ENCODE measurements at places on chromosomes 6 and 20.
A peak's percentile ranks its signal among the peaks of the same experiment; 100 is the strongest.

DNA sequence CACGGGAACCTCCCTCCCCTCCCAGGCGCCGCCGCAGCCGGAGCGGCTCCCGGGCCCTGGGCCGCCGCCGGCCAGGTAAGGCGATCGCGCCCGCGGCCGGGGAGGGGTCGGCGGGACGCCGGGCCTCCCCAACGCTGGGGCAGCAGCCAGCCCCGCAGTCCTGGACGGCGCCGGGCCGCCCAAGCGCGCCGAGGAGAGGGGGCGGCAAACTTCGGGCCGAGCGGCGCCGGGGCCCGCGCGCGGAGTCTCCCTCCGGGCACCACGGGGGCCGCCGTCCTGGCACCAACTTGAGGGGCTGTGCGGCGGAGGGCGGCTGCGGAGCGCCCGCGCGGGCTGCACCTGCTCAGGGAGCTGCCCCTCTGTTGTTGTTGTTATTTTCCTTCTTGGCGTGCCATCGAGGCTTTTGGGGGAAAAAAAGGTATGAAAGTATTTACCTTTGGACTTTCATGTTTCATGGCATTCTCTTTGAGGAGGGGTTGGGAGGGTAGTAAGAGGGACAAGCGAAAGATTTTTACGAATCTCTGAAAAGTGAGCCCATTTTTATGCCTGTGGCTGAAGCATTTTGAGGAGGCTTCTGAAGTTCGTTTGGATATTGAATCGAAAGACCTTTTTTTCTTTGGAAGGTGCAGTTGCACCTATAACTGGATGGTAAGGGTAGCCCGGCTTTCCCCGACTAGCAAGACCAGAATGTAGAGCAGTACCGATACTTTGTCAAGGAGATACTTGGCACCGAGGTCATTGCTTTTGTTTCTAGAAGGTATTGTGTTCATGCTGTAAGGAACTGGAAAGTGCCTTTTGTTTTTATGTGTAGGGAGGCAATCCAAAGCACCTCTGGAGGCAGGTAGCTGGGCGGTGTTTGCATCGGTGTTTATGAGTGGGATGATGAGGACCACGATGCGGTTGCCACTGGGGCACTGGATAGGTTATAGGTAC is at the start of gene RNF182:
TSS of gene RNF182 (plus strand) at position 4 of the 933 bp plus-strand sequence. CDS start 52,168 bp downstream, outside the sequence.
- no peak for DNase-seq

DNA sequence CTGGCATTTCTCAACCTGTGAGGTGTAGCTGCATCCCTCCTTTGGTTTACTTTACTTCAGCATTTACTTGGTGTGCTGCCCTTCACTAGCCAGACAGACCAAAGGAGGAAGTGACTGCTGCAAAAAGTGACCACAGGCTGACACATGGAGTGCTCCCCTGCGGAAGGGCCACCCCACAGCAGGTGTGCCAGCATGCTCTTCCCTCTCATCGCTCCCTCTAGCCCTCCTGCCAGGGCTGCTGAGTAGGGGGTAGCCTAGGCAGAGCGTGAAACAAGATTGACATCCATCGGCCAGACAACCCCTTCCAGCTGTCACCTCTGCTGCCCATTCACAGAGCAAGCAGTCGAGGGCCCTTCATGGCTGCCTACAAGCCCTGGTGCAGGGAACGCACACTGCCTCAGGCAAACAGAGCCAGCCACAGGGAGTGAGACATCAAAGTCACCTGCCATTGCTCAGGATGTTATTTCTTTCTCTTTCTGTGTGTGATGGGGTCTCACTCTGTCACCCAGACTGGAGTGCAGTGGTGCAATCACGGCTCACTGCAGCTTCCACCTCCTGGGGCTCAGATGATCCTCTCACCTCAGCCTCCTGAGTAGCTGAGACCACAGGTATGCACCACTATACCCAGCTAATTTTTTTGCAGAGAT is 102.0 kb upstream of the RPS6KA2 start:
- no peak for DNase-seq

DNA sequence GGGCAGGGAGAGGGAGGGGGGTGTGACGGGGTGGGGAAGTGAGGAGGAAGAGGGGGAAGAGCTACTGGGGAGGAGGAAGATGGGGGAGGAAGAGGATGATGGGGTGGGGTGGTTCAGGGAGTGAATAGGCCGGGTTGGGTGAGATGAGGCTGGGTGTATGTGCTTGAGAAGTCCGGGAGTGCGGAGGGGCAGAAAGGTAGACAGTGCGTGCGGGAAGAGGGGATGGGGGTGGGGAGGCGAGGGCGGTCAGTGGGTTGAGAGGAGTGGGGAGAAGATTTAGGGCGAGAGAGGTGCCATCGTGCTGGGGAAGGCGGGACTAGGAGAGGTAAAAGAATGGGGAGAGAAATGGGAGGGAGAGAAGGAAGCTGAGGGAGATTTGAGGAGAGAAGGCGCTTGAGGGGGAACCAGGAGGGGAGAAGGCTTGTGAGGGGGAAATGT is 30.9 kb upstream of the NOTCH4 start:
- DNase-seq, result no peak

DNA sequence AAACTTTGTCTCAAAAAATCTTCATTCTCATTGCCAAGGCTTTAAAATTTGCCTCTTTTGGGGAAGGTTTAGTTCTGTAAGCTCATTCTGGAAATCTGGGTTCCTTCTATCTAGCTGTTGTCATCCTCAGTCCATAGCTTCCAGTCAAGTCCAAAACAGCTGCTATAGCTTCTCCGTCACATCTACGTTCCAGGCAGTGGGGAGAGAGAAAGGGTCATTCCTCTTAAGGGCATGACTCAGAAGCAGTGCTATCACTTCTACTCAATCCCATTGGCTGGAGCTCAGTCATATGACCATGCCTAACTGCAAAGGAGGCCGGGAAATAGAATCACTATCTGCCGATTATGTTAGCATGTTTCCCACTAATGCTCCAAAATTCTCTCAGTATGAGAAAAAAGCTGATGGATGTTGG is 141.4 kb upstream of the PTPN1 start:
- no peak for DNase-seq

- DNase-seq, result no peak
Observed at GRCh38 chr20:51886891-51887608, 84.7 kb upstream of the SALL4 start.

DNA sequence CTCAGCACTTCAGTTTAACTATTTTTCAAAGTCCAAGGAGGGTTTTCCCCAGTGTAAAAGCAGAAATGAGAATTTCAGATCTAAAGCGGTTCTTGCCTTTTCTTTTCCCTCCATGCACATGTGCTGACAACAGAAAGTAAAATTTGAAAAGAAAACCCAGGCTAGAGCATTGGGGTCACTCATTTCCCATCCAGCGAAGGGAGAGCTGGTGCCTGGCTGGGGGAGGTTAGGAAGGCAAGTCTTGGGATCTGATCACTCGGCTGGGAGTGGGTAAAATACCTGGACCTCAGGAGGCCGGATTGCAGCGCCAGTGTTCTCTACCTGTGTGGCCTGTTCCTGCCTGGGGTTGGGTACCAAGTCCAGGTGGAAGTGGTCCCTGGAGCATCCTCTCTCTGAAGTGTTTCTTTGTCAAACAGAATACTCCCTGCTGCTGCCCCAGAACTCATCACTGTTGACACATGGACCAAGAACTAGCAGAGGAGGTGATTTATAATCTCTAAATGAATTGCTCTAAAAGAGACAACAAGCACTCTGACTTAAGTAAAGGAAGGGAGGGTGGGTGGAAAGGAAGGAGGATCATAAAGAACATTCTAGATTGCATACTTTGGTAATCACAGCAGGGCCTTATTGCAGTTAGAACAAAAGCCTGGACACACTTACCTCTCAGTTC is 136.0 kb downstream of the MTHFD1L start:
- DNase-seq, result no peak

DNA sequence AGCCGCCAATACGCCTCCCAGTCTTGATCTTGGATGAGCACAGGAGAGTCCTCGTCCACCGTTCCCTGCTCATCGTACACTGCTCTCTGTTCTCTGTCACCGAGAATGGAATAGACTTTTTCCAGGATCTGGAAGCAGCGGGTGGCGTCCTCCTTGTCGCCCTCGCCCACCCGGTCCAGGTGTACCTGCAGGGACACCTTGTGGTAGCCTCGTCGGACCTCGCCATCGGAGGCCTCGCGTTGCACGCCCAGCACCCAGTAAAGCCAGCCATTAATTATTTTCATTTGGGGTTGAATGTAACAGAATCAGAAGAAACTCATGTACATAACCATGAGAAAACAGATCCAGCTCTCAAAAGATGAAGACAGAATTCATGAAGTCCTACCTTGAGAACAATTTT is 59.9 kb downstream of the JAG1 start:
- DNase-seq, result no peak

- DNase-seq, result no peak
Observed at GRCh38 chr20:14906908-14907434, 569.6 kb upstream of the FLRT3 start.

DNA sequence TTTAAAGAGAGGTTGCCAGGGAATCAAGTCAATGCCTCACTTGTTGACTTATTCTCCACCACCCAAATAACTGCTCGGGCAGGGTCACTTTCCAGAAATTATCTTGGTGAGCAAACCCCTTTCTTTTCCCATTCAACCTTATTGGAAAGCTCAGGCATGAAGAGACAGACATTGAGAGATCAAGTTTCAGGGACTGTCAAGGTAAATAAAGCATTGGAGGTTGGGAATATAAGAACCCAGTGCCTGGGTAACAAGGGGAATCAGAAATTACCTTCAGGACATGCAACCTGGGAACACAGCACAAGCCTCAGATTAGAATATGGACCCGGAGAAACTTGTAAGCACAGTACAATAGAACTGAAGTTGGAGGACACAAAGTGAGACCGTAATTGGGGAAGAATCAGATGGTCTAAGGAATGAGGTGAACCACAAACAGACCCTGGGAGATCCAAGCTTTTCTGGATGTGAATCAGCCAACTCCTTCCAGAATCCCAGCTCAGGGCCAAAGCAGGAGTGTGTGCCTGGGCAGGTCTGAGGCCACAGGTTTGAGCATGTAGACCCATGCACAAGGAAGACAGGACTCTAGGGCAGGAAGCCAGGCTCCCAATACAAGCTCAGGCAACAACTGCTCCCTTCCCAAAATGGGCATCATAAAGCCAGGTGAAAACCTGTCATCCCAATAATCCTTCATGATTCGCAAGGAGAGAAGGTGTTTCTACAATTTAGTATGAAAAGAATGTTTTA is 512.8 kb downstream of the MAFB start:
- no peak for DNase-seq

GRCh38 chr6:52102405-52102804 is 15.0 kb upstream of the PKHD1 start:
- no peak for DNase-seq

DNA sequence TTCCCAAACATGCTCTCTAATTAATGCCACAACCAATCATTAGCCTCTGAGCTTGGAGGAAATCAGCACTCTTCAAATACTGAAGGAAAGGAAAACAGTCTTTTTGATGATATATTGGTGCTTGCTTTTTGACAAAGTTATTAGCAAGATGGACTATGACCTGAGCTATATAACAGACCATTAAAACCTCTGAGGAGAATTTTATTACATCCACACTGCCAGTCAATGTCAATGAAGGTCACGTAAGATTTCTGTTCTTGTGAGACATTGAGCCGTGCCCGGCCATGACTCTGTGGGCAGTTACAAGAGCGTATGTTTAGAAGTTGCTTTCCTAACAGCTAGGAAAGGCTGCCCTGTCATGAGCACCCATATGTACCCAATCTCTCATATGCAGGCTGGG is 659.0 kb downstream of the UTRN start:
- DNase-seq, result no peak

DNA sequence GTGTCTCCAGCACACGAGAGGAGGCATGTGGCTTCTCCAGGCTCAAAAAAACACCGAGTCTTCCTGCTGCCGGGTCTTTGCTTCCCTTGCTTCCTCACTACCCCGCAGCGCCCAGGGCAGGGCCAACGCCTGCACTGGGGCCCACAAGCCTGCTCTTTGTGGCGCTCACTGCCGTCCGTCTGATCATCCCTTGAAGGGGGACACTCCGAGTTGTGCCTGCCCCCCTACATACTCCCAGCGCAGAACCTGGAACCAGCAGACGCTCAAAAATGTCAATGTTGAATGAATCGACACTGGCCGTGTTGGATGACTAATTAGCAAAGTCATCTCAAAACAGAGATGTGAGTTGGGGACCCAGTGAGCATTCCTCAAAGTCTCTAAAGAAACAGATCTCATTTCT is 8.1 kb upstream of the ARFGAP1 start:
- no peak for DNase-seq

DNA sequence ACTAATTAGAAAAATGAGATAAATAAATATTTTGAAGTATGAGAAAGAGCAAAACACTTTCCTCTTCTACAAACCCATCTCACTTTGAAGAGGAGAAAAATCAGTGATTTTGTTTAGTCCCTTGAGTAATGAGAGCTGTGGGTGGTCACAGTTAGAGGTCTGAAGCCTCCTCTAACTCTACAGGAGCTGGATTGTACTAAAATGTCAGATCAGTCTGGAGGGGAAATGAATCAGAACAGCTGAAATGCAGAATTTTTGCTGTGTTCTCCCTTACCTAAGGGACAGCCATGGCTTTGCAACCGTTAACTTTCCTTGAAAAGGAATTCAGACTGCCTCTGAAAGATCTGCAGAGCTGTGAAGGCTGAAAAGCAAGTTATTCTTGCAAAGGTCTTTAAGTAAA is 11.4 kb upstream of the RFPL4B start:
- no peak for DNase-seq

GRCh38 chr6:42338744-42339222 is 112.9 kb downstream of the TRERF1 start:
- peak; percentile 87 for DNase-seq

DNA sequence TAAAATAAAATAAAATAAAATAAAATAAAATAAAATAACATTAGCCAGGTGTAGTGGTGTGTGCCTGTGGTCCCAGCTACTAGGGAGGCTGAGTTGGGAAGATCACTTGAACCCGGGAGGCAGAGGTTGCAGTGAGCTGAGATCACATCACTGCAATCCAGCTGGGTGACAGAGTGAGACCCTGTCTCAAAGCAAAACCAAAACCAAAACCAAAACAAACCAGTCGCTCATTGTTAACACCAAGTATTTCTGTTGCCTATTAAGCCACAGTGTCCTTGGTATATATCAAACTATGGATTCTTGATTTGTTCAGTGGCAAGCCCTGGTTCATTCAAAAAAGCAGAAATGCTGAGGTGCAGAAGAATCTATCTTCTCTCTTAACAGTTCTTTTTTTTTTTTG is 65.7 kb downstream of the PYGB start:
- no peak for DNase-seq

GRCh38 chr6:80380566-80380965 is 274.1 kb downstream of the BCKDHB start:
- no peak for DNase-seq

- no peak for DNase-seq
Observed at GRCh38 chr6:5326022-5326641, 64.8 kb downstream of the FARS2 start.

GRCh38 chr6:146913842-146914488 is 290.3 kb upstream of the STXBP5 start:
- DNase-seq, result peak; percentile 99

All from kidney epithelial cell (primary cell).